NCI-H526 (cell line): ENCODE measurements at places on chromosomes 3 and 15.
A peak's percentile ranks its signal among the peaks of the same experiment; 100 is the strongest.

DNA sequence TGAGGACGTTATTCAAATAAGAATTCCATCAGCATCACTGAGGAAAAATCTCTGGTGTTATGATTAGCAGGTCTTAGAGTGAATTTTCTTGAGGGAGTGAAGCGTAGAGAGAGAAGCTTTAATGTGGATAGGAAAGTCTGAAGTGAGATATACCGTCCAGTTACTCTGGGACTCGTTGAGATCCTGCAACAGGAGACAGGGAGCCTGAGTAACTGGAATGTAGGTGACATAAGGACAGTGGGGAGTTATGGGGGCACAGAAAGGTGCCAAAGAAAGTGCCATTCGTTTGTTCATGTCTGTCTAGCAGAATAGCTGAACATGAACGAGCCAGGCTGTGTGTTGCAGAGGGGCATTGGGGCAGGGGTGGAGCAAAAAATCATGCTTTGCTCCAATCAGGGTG lies 9.4 kb upstream of the BUB1B start:
- DNase-seq: no peak

DNA sequence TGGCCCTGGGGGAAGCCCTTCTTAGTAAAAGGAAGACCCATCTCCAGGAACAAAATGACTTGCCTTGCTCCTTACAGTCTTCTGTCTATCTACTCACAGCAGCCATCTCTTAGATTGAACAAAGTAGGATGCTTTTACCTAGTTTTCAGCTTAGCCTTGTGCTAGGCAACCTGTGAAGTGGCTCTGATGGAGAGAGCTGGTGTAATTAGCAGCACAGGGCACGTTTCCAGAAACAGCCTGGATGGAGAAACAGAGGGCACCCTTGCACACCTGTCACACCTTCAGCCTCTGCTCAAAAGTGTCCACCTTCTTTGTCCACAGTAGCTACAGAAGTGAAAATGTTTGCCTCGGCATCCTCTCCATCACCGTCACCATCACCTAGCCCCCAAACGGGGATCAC lies 292.9 kb downstream of the RORA start:
- no peak for DNase-seq

DNA sequence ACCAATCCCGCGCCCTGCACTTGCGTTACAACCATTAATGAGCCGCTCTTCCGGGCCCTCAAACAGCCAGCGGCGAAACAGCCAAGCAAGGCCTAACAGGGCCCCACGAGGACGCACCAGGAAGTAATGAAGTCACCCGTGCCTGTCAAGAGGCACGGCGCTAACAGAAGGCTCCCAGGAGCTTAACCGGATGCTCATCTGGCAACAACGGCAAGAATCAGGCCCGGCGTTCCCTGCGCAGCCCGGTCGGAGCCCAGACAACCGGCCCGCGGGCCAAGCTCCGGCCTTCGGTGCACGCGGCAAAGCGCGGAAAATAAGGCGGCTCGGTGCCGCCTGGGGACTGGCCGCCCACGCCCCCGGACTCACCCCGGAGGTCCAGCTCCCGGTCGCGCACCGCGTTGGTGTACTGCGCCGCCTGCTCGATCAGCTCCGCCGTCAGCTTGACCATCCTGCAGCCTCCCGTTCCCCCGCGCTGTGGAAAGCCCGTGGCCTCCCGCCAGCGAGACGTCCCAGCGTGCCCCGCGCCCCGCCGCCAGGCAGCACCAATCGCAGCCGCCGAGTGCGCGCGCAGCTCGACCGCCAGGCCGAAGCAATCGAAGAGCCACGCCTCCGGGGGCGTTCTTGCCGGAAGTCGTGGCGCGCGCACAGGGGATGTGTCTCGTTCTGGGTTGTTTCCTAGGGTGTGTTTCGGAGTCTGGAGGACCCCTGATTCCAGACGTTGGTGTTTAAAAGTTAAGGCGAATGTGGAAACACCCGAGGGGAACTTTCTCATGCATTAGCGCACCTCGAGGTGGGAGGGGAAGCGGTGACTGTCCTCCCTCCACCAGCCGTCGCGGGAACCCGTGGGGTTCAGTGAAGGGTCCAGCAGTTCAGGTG lies at the start of gene SNRPA1:
Gene SNRPA1, minus strand, starts transcription at position 518 of the 876 bp plus-strand sequence. Its CDS starts 70 bp downstream, at position 448.
- DNase-seq: peak; percentile 98

- DNase-seq: no peak
Observed at GRCh38 chr3:88960019-88960418, 147.4 kb upstream of the EPHA3 start.

DNA sequence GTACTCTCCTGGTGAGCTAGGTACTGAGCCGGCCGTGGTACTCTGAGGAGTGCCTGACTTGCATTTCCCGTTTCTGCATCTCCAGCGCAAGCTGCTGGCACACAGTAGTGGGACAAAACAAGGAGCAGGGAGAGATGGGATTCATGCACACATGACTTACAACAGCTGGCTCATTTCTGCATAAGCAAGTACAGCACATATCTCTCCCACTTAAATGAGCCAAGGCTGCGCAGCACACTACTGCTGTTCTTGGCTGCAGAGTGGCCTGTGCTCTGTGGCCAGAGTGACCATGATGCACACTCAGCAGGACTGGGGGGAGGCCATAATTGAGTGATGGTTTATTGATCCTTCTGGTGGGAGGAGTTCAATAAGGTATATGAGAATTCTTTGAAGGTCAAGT lies 59.2 kb upstream of the ABHD17C start:
- DNase-seq: no peak

DNA sequence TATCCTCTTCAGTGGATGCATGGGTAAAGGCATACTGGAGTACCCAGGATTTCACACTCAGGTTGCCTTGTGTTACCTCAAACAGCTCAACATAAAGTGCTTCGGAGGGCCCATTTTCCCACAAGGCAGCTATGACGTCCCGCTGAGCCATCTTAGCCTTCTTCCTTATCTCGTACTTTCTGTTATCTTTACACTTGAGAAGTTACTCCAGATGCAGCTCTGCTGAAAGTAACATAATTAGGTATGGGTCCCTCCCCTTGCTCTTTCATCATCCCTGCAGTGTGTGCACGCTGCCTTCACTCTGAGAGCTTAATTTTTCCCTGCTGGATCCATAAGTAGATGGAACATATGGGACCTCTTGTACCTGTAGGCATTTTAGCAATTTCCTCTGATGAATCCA lies 410.3 kb downstream of the AGBL1 start:
- DNase-seq: no peak

DNA sequence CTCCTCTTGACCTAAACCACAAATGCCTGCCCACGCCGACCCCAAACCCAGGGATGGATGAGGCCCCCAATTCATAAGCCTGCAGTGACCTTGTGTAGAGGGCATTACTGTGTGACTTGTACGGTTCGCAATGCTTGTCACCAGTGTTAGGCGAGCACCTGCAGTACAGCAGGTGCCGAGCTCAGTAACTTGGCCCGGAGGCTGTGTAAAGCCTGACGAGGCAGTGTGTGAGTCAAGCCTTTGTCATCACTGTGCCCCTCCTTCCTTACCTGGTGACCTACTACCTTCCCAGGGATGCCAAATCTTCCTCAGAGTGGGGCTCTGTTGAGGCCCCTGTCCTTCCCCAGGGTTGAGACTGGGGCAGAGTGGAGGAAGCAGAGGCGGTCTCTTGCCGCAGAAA lies 37.2 kb upstream of the TMEM115 start:
- DNase-seq: no peak

- peak; percentile 91 for DNase-seq
Observed at GRCh38 chr15:67884514-67885174, 44.8 kb upstream of the RNU6-1 start.

DNA sequence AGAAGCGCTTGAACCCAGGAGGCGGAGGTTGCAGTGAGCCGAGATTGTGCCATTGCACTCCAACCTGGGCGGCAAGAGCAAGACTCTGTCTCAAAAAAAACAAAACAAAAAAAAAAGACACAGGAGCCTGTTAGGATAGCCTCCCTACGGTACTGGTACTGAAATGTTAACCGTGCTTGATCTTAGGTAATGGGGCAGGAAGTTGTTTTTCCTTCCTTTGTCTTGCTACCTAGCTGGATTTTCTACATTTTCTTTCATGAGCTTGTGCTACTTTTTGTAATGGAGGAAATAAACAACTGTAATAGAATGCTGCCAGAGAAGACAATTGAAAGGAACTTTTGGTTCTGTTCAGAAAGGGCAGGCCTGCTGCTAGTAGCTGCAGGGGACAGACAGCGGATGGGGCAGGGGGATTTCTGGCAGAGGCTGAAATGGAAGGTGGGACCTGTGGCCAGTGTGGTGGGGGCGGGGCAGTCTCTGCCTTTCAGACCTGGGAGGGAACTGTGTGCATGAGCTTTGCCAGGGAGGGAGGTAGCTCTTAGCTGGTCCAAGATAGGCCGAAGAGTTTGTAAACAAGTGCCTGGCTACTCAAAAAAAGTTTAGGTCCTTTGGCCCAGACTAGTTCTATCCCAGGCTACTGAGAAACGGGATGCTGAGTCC lies 49.0 kb upstream of the SEMA4B start:
- DNase-seq: no peak

DNA sequence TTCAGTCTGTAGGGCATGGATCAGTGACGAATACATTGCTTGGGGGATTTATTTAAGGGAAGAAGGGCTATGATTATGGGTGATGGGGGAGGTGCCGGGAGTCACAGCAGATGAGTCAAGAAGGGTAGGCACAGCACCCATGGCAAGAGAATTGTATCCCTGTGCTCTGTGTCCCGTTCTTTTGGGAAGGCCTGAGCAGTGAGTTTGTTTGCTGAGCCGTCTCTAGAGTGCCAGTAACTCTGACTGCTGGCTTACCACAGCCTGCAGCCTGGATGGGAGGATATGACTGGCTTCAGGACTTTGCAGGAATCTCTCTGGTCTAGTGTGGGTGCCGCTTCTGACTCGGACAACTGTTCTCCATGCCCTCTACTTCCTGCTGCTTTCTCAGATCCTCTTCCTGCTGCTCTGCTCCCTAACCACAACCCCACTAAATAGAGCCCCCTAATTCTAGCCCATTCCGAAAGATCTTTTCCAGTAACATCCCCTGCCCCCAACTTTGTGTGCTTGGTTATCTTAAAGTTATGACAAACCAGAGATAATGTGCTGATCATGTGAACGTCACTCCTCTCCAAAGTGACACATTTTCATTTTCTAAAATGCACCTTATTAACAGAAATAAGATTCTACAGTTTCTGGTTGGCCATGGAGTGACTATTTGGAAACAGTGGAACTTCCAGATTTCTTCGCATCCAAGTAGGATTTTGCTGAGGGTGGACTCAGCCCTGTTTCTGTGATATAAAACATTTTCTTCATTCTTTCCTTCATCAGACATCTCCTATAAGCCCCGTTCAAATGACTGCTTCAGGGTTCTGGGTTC lies 239.0 kb downstream of the SLCO3A1 start:
- DNase-seq: no peak

- no peak for DNase-seq
Observed at GRCh38 chr3:99965077-99965476, 147.4 kb downstream of the CMSS1 start.

DNA sequence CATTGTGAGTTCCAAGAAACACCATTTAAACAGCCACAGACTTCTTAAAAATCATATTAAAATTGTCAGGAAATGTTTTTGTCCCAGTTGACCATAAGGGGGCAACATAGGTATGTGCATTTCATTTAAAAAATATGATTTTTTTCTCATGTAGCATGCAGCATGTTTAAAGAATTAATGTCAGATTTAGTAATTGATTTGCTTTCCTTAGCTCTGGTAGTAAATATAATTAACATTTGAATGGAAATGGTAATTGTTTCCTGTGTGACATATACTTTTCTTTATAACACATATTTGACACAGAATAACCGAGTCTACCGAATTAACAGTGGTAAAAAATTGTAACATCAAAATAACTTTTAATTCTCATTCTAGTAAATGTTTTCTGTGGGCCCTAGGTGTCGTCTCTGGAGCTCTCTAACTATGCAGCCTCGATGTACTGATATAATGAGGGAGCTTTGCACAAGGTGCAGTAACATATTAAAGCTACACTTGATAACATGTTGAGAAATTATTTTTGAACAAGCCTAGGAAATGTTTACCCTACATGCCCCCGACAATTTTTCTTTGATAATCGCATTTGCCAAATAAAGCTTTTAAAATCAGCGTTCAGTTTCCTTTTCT lies 34.9 kb downstream of the NXPE3 start:
- DNase-seq: peak; percentile 32

DNA sequence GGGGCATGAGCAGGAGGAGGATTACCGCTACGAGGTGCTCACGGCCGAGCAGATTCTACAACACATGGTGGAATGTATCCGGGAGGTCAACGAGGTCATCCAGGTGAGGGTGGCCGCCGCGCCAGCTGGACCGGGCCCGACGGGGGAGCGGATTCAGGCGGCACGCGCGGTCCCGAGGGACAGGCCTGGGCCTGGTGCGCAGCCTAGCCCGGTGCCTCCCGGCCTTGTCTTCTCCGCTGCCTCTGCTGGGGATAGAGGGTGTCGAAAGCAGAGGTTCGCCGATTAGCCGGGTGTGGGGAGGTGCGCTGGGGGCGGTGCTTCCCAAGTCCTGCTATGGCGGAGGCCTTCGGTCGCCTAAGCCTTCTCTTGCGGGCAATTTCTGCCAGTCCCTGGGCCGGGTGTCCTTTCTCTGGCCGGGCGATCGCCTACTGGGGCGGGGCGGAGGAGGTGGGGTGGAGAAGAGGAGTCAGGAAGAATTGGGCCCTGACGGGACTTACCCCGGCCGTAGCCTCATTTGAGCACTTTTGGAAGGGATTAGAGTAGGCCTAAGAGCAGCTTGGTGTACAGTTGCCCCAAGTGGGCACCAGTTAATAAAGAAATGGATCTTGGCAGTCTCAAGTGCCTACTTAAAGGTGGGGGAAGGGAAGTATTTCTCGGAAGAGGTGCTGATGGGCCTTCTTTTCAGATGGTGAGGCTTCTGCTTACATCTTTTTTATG lies 940 bp downstream of the ARIH1 start:
- DNase-seq: peak; percentile 78
